Uterus (tissue), 4 donors: ENCODE measurements at places on chromosomes 2 and 18.

DNA sequence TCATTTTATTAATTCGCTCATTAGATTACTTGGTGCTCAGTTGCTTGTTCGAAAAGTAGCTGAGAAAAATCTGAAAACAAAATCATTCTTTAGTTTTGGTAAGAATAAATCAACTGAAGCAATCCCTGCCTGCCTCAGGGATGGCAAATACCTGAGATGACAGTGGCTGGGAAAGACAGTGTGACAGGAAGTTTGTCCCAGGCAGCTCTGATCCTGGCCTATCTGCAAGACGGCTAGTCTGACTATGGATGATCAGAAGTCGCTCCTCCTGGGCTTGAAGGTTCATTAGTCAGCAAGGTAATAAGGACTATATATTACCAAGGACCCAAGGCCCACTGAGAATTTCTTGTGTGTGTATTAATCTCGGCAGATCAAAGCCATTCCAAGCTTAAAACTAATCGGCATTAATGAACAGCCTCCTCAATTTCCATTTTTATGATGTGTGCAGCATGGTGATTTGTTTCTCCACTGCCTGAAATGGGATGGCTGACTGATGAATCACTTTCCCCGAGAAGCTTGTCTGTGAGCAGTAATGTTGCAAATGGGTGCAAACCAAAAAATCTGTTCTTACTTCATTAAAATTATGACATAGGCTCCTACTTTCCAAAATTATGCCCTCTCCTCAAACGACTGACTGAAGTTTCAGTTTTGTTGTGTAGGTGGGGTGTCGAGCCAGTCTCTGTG lies 199.9 kb downstream of the ACTR3 start:
- no peak for DNase-seq

DNA sequence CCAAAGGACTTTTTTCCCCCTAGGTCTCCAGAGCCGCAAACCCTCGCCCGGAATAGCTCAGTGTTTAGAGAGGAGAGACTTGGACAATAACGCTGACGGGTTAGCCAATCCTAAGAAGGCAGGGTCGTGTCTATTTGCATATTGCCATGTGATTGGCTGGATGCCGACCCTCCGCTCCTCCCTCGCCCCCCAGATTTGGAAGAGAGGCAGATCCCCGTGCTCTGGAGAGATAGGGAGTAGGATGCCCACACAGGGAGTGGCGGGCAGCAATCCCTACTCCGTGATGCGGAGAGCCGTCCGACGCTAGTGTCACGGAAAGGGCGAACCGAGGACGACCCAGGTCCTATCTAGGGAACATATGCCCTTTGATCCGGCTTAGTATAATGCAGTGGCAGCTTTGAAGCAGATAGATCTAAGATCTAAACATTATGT lies 1.4 kb downstream of the WNT6 start:
- peak; percentile 79 for DNase-seq

- no peak for DNase-seq
Observed at GRCh38 chr2:179677077-179677688, 184.2 kb downstream of the ZNF385B start.

GRCh38 chr18:10518595-10519255 lies 7.1 kb upstream of the NAPG start:
- peak; percentile 70 for DNase-seq

GRCh38 chr2:10387033-10387432 lies 61.1 kb downstream of the ODC1 start:
- DNase-seq, result no peak

- DNase-seq, result peak; percentile 19
Observed at GRCh38 chr2:97267411-97268074, 154.6 kb downstream of the ANKRD36 start.

GRCh38 chr2:154709215-154709614 lies 10.7 kb downstream of the KCNJ3 start:
- no peak for DNase-seq

DNA sequence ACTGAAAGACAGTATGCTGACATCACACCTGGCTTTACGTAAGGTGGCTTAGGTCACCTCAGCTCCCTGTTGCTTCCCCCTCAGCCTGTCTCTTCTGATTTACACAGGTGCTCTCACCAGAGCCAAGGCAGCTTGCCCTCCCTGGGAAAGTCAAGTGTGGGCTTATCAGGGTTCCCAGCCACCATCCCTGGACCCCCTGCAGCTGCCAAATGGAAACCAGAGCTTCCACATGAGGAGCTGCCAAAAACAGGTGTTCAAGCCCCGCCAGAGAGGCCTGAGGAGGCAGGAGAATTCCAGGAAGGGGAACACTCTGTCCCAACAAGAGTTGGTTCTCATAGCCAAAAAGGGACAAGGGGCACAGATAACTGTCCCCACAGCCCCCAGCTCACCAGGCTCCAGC lies 266.7 kb downstream of the ATAD2B start:
- DNase-seq, result no peak

GRCh38 chr18:4400911-4401310 lies 54.2 kb downstream of the DLGAP1 start:
- DNase-seq, result no peak

GRCh38 chr18:36460854-36461253 lies 163.3 kb downstream of the FHOD3 start:
- DNase-seq, result no peak

DNA sequence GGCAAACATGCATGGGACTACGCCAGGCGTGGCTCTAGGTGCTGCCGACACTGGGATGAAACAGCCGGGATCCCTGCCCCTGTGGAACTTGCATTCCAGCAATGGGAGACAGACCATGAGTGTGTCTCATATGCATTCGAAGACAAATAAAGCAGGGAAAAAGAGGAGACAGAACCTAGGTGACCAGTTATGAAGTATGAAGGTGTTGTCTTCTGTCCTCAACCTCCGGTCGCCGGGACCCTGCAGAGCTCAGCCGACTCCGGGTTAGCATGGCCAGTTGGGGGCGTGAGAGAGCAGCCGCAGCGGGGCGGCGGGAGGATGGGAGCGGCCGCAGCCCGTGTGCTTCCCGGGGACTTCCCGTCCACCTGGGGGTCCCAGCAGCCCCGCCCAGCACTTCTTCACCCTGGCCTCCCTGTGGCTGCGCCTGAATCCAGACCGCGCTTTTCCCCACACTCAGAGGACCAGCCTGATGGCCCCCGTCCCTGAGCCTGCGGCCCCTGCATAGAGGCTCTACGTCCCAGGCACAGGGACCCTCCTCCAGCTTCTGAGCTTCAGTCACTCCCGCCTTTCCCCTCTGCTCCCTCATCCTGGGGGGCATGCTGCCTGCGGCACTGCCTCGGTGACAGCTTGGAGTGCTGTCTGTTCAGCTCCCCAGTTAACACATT lies 11.4 kb downstream of the ID2 start:
- no peak for DNase-seq

DNA sequence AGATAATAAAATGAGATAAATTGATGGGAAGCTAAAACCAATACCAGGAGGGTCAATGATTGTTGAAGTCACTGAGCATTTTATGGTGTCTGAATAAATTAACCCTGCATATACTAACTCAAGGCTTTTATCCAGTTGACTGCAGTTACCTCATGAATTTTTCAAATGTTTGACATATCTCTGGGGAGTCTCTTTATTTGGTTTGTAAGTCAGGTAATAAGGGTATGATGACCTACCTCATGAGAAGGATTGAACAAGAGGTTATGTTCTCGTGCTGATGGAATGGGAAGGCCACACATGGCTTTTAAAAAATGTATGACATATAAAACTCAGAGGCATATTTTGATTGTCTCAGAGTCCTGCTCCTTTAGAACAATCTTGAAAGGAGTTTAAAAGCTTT lies 237.6 kb downstream of the THSD7B start:
- DNase-seq, result no peak

GRCh38 chr2:152507907-152508306 lies 172.9 kb downstream of the FMNL2 start:
- DNase-seq, result no peak

GRCh38 chr18:23178661-23179081 lies 43.4 kb downstream of the CABLES1 start:
- DNase-seq, result no peak

DNA sequence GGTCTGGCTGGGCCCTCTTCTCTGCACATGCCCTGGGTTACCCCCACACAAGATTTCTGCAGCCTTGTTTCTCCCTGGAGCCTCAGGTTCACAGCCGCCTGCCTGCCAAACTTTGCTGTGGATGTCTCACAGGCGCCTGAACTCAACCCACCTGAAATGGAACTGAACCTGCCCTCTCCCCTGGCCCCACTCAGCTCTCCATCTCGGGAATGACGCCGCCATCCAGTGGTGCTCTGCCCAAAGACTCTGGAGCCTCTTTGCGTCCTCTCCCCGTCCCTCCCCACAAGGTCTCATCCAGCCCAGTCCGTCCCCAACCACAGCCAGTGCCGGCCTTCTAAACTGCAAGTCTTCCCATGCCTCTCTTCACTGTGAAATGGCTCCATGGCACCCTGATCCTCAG lies 29.1 kb downstream of the EMX1 start:
- no peak for DNase-seq

GRCh38 chr2:189751080-189751658 lies 11.4 kb downstream of the OSGEPL1 start:
- peak; percentile 29 for DNase-seq

- DNase-seq, result no peak
Observed at GRCh38 chr2:28411166-28411755, 18.6 kb downstream of the FOSL2 start.

- no peak for DNase-seq
Observed at GRCh38 chr2:71455741-71456569, 2.6 kb downstream of the DYSF start.

- no peak for DNase-seq
Observed at GRCh38 chr2:240711701-240712100, 20.0 kb downstream of the AQP12A start.

GRCh38 chr2:68812251-68812650 lies 58.9 kb downstream of the BMP10 start:
- DNase-seq, result no peak

GRCh38 chr2:205811387-205811786 lies 129.1 kb downstream of the NRP2 start:
- DNase-seq, result no peak

DNA sequence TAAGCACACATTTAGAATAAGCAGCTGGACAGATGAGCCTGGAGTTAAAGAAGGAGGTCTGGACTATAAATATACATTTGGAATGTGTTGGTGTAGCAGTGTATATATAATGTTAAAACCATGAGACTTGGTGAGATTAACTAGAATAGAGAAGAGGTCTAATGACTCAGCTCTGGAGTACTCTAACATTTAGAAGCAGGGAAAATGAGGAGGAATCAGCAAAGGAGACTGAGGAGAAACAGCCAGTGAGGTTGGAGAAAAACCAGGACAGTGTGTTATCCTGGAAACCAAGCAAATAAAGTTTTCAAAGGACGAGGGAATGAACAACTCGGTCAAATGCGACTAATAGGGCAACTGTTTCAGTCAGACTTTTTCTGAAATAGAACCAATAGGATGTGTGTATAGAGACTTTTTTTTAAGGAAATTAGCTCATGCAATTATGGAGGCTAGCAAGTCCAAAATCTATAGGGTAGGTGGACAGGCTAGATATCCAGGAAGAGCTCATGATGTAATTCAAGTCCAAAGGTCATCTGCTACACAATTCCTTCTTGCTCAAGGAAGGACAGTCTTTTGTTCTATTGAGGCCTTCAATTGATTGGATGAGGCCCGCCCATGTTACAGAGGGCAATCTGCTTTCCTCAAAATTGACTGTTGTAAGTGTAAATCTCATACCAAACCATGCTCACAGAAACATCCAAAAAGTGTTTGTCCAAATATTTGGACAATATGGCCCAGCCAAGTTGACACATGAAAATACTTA lies 10.8 kb upstream of the SESTD1 start:
- no peak for DNase-seq

GRCh38 chr2:23926290-23926749 lies 603 bp downstream of the ATAD2B start:
- peak; percentile 24 for DNase-seq

DNA sequence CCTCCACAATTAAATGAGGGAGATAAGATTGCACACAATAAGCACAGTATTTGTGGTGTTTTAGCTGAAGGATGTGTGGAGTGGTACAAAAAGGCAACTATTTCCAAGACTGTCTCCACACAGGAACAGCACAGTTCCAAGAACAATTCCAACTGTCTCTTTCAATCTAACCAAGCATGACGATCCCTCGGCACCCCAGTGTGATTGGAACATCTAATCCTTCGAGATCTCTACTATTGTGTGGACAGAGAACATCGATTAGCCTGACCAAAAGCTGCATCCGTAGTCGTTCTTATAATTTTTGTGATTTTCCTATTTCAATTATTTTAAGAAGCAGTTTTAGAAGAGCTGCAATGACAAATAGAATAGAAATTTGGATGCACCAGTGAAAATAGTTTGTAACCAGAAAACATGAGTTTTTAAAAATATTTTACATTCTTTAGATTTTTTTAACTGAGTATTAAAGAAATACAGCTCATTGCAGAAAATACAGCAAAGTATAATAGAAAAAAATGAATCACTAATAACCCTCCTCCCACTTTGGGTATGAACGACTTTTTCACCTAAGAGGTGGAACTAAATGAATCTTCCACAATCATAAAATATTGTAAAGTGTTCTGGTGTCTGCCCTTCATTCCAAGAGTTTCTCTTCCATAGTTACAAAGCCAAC lies 76.4 kb upstream of the CABLES1 start:
- no peak for DNase-seq

DNA sequence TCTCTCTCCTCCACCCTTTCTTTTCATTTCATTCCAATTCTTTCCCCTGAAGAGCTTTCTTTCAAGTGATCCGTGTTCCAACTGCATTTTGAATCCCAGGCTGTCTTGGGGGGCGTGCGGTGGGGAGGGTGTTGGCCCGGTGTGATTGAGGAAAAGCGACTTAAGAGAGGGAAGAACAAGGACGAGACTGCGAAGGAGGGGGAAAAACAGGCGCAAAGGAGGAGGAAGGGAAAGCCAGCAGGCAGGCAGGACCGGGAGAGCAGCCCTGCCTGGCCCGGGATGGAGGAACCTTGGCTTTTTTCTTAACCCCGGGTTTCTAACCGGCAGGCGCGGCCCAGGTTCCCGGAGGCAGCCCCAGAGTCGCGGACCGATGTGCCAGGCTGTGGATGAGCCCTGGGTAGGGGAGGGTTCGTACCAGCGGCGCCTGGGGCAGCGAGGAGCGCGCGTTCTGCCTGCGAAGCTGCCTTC lies 1.3 kb downstream of the ADCYAP1 start:
- DNase-seq, result no peak

- DNase-seq, result no peak
Observed at GRCh38 chr2:214533541-214533940, 122.7 kb downstream of the VWC2L start.

DNA sequence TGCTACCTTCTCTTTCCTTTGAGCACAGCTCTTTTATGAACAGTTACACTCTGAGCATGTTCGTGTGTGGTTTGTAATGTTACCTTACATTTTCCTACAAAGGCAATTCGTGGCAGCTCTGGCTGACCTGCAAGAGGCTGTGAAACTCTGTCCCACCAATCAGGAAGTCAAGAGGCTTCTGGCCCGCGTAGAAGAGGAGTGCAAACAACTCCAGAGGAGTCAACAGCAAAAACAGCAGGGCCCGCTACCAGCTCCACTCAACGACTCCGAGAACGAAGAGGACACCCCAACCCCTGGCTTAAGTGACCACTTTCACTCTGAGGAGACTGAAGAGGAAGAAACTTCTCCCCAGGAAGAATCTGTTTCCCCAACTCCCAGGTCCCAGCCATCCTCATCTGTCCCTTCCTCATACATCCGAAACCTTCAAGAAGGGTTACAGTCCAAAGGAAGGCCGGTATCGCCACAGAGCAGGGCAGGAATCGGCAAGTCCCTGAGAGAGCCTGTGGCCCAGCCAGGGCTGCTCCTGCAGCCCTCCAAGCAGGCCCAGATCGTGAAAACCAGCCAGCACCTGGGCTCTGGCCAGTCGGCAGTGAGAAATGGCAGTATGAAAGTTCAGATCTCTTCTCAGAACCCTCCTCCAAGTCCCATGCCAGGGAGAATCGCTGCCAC lies 56.9 kb downstream of the WDSUB1 start:
- DNase-seq, result no peak

- no peak for DNase-seq
Observed at GRCh38 chr2:118761771-118762170, 85.7 kb downstream of the EN1 start.
